ENCODE measurements at places on chromosomes 4 and X. TPM values are rescaled to one million over a fixed set of nuclear protein-coding genes. Genes with fewer than 3 reads are reported as not detected.

The PDZD4 gene
- 0.48 TPM for total RNA-seq

The AWAT2 gene
- total RNA-seq: not detected

The STATH gene
- not detected for total RNA-seq

The TLR10 gene
- total RNA-seq: not detected

The SLC10A6 gene
- 0.16 TPM for total RNA-seq

The USP51 gene
- total RNA-seq: 0.65 TPM

All from epithelial cell of alveolus of lung (primary cell).